ENCODE measurements at places on chromosomes 2 and 18.

DNA sequence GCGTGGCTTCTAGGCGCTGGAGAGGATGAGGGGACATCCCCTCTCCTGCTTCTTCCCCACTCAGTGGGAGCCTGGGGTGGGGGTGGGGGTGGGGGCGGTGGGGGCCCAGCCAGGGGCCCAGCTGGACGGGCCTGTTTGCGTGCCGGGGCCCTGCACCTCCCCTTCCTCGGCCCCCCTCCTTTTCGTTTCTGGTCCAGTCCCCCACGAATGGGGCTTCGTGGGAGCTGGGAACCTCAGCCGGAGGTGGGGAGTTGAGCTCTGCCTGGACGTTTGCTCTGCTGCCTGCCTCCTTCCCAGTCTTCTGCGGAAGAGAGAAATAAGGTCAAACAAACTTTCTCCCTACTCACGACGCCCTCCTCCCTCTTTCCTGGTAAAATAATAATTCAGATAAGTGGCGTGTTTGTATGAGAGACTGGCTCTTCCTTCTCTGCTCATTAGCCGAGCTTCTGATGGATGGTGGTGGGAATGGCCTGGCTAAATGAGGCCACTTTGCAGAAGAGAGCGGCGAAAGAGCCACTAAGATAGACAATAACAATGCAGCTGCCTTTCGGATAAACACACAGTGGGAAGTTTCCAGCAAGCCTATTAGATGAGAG lies 782 bp downstream of the MTA3 start:
- peak; percentile 15 for DNase-seq

GRCh38 chr2:10792660-10793400 lies 19.8 kb downstream of the PDIA6 start:
- DNase-seq, result no peak

- no peak for DNase-seq
Measured at GRCh38 chr2:31232586-31232985, 1.4 kb upstream of the EHD3 start.

GRCh38 chr2:109702250-109702985 lies 88.3 kb downstream of the SOWAHC start:
- no peak for DNase-seq

DNA sequence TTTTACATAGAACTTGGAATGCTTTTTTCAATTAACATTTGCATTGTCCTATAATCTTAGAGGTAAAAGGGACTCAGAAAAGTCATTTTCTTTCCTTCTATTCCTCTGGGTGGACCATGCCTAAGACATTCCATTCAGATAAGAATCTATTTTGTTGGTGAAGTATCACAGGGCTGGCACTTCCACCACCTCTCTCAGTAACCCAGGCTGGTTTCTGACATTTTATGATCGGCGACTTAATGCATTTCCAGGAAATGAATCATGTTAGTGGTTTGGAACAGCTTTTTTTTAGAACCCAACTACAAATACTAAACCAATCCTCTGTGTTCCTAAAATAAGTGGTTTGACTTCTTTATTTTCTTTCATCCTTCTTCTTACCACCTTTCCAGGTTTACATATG lies 27.0 kb downstream of the GAD1 start:
- DNase-seq, result no peak

- no peak for DNase-seq
Measured at GRCh38 chr2:42386682-42387081, 25.7 kb upstream of the COX7A2L start.

DNA sequence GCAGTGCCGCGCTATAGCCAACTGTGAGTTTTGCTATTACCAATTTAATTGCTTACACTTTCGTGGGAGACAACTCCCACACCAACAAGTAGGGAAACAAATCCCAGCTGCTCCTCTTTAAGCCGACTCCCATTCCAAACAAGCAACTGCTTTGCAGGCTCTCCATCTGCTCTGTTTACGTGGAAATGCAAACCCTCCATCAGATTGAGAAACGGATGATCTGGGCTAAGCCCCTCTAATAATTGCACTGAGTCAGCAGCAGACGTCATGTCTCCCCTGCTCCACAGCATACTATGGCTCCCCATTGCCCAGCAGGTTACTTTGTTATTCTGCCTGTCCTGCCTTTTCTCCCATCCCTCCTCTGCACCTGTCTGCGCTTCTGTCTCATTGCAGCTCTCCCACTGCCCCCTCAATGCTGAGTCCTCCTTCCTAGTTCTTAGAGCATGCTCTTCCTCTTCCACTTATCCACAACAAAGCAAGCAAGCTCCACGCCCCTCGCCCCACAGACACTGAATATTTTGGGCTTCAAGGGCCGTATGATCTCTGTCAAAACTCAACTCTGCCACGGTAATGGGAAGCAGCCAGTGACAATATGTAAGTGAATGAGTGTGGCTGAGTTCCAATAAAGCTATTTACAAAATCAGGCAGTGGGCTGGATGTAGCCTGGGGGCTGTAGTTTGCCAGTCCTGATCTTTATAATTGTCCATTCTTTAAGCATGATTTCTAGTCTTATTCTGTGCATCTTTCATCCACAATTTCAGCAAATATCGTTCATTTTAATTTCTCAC lies 39.5 kb upstream of the ARL4C start:
- DNase-seq, result no peak

DNA sequence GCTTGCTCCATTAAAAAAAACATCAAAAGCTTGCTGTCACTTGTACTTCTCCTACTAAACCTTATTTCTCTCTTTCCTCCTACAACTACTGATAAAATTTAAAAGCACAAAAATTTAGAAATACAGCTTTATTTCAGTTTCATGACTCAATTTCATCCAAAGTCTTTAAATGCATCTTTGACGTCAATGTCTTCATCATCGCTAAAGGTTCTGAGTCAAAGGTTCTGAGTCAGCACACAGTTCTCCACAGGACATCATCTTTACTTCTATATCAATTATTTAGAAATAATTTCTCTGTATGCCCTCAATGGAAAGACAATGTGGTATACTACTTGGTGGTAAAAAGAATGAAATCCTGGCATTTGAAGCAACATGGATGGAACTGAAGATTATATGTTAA lies 163.9 kb upstream of the DNMT3A start:
- no peak for DNase-seq

- no peak for DNase-seq
Measured at GRCh38 chr2:73386894-73387636, 1.4 kb downstream of the ALMS1 start.

GRCh38 chr2:138949517-138949916 lies 169.3 kb upstream of the NXPH2 start:
- DNase-seq, result no peak

DNA sequence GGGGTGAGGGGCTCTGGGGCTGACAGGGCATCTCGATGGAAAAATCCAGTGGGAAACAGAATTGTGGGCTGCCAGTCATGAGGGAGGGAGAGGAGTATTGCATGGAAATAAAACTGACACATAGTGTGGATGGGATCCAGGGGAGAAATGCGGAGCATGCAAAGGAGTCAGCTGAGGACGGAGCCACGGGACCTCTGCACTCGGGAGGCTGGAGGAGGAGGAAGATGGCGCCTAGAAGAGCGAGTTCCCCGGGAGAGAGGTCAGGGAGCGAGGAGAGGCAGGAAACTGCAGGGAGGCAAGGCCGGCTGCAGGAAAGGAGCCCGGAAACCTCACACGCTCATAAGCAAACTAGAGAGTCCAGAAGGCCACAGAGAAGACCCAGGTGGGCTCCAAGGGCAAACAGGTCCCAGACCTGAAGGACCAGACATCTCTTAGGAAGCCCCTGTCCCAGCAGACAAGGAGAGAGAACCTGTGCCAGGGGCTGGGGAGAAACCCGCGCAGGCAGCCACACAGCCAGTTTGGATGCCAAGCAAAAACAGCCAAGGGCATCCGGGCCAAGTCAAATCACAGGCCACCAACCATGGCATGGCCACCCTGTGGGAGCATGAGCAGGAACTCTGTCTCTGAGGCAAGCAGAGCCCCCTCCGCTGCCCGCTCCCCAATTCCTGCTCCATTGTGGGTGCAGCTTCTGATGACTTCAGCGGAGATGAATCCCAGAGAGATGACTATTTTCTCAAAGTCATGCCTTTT lies 218.8 kb upstream of the ID2 start:
- no peak for DNase-seq

DNA sequence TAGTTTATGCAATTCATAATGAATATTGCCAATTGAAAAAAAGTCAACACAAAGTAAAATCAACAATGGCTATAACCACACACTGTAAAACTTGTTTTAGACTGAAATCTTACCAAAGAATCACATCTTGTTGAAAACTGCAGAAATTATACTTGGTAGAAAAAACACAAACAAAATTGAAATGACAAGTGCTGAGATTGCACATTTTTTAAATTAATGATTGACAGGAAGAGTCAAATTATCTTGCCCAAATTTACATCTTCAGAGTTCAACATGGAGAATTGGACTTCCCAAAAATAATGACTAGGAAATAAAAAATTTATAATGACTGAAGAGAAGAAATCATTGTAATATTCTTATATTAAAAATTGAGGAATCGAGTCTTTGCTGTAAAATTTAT lies 84.6 kb upstream of the TTC39C start:
- no peak for DNase-seq

- DNase-seq, result no peak
Measured at GRCh38 chr18:27861539-27861938, 315.4 kb downstream of the CDH2 start.

Data from stimulated activated naive CD8-positive, alpha-beta T cell treated with anti-CD3 and anti-CD28 coated beads, Interleukin-15, amount 100 ng/mL, for 72 hours (primary cell).